EH (cell line): ENCODE measurements at places on chromosomes 13 and 19.

GRCh38 chr19:51693260-51693659 lies at the start of gene SPACA6:
Gene SPACA6, plus strand, starts transcription at chr19:51693330. Its CDS starts 197 bp downstream, at chr19:51693527.
- DNase-seq, result no peak

DNA sequence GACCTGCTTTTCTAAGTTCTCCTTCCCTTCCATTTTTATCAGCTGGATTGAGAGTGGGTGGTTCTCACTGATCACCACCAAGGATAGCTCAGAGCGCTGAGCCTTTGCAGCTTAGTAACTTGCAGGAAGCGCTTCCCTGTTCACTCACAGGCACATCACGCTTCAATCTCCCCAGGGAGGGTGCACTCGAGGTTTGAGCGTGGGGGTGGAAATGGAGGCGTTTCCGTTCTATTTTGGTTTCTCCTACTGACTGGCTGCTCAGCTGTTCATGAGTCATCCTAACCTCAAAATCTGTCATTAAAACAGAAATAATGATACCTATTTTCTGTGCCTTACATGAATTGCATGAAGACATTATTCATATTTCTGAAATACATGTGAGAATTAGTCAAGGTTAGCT lies 292.1 kb downstream of the SPRY2 start:
- peak; percentile 97 for DNase-seq

- DNase-seq, result peak; percentile 80
Measured at GRCh38 chr13:59946944-59947343, 216.8 kb downstream of the DIAPH3 start.

DNA sequence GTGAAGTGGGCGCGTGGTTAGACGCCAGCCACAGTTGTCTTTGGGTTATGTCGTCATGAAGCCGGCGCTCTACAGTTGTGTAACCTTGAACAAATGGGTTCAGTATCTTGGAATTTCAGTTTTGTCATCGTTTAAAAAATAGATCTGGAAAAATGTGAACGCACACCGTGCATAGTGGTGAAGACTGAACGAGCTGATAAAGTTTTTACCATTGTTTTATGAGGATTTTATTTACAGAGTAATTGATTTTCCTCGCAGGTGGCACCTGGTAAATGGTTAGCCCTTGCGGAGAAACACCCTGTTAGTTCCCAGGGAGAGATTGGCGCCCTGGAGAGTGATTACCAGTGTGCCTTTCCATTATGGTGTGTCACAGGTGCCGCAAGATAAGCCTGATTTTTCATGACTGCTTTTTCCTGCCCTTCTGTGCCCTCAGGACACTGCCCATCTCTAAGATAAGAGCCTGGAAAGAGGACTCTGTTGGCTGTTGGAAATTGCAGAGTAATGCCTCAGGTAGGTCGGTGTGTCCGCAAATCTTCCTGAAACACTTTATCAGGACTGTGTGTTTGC lies 577 bp downstream of the ZNF181 start:
- no peak for DNase-seq

DNA sequence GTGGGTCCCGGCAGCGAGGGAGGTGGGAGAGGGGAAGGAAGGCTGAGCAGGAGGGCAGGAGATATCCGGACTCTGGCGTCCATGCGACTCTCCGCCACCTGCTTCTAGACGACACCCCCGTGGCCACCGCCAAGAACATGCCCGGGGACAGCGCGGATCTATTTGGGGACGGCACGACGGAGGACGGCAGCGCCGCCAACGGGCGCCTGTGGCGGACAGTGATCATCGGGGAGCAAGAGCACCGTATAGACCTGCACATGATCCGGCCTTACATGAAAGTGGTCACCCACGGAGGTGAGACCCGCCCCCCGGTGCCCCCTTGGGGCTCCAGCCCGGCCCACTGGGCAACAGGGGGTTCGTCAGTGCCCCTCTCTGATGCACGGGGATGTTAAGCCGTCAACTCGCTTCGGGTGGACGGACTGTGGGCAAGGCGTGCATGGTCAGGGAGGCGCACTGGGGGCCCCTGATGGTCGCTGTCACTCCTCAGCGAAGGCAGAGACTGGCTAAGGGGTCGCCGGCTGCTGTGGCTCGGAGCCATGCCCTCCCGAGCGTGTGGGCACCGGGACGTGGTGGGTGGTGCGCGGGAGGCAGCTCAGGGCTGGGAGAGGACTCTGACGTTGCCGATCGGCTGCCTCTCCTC lies 25.1 kb upstream of the NMRK2 start:
- no peak for DNase-seq
